ENCODE measurements at places on chromosomes 3 and 15.

DNA sequence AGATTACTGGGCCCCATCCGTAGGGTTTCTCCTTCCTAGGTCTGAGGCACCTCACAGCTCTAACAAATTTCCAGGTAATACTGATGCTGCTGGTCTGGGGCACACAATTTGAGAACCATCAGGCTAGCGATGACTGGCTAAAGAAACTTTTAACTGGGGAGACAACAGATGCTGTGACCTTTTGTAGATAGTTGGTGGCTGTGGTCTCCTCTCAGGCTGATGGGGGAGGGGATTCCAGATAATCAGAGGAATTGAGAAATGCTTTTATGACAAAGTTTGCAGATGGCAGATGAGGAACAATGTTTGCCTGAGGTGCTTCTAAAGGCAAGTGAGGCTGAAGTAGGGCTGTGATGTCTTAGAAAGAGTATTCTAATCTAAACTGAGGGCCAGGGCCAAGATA lies 13.8 kb upstream of the CCR9 start:
- DNase-seq: no peak

GRCh38 chr3:77947671-77948070 lies 907.8 kb downstream of the ROBO2 start:
- no peak for DNase-seq

GRCh38 chr15:67066041-67066958 lies 898 bp downstream of the SMAD3 start:
- no peak for DNase-seq

GRCh38 chr15:49844390-49844789 lies 223.5 kb downstream of the DTWD1 start:
- no peak for DNase-seq

DNA sequence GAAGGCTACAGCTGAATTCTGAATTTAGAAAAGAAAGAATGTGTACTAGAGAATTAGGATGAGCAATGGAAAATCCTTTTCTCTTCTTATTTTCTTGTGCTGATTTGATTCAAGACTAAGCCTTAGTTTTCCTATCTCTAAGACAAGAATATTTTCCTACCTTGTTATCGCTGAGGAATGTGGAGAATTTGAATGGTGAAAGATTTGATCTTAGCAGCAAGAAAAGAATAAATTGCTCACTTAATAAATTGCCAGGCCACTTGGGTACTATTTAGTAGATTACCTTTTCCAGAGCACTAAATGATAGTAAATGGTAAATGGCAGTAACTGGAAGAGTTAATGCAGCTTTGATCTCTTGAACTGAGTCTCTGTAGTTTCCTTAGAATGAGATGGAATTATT lies 145.7 kb upstream of the MEIS2 start:
- no peak for DNase-seq

DNA sequence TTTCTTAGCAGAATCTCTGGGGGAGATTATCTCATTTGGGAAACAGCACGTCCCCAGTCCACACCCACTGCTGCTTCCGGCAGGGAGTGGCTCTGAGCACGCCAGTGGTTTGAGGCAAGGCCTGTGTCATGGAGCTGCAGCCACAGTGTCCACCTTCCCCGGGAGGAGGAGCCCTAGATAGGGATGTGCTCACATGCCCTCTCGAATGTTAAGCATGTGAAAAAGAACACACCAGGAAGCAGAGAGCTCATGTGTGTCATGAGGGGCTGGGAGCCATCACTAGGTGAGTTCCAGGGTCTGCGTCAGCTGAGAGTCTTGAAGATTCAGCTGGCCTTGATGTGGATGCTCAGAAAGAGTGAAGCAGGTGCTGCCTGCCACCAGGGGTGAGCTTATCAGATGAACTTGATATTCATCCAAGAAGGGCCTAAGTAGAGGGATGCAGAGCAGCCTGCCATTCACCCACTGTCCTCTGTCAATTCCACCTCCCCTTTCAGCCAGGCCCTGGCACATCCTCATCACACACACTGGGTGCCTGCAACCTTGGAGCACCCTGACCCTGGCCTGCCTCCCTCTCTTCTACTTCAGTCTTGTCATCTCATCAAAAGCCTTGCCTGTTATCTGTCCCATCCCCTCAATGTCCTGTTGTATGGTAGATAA lies 16.3 kb downstream of the ITGA11 start:
- no peak for DNase-seq

GRCh38 chr3:102353148-102353547 lies 81.7 kb upstream of the ZPLD1 start:
- DNase-seq: no peak

- DNase-seq: no peak
These were observed 67.9 kb downstream of the PRICKLE2 start for GRCh38 chr3:64157150-64158035.

- DNase-seq: no peak
These were observed 88.1 kb upstream of the TGFBR2 start for GRCh38 chr3:30518181-30518864.

DNA sequence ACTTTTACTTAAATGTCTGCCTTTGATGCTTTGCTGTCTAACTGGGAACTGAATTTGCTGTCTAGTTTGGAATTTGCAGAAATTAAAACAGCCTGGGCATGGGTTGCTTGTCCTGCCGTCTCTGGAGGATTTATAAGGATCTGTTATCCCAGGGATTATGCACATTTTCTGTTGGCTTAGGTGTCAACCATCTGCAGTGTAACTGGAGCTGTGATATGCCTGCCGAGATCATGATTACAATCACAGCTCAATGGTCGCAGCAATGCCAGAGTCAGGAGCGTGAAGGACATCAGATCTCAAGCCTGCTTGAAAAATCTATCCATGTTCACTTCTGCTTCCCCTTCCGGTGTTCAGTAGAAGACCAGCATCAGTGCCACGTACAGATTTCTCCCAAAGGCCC lies 41.8 kb upstream of the SETMAR start:
- DNase-seq: no peak

DNA sequence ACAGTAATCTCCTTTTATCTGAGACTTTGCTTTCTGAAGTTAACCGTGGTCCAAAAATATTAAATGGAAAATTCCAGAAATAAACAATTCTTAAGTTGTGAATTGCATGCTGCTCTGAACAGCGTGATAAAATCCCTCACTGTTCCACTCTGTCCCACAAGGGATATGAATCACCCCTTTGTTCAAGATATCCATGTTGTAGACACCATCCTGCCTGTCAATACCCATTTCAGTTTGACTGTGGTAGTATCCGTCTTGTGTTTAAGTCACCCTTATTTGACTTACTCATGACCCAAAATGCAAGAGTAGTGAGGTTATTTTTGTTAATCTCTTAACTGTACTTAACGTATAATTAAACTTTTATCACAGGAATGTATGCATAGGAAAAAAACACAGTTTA lies 435.0 kb downstream of the SHQ1 start:
- no peak for DNase-seq

GRCh38 chr15:97747342-97747741 lies 213.2 kb upstream of the ARRDC4 start:
- no peak for DNase-seq

GRCh38 chr3:103906304-103906703 lies 1460.4 kb upstream of the ALCAM start:
- no peak for DNase-seq

GRCh38 chr15:57149196-57149595 lies 227.1 kb upstream of the CGNL1 start:
- DNase-seq: no peak

DNA sequence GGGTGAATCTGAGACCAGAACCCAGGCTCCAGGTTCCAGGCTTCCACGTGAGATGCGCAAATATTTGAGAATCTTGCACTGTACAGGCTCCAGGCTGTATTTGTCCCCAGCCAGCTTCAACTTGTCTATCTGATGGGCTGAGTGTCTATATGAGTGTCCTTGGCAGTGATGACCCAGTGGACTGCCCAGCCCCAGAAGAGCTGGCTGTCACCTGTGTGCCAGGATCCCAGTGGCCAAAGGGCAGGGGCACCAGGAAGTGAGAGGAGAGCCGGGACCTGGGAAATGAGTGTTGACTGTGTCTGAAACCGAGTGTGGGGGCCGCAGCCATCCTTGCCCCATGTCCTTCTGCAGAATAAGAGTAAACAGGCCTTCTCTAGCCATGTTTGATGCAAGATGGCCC lies 10.4 kb downstream of the FAH start:
- no peak for DNase-seq

- DNase-seq: no peak
These were observed 33.0 kb downstream of the FAM98B start for GRCh38 chr15:38486936-38487335.

- no peak for DNase-seq
These were observed 297.8 kb downstream of the SATB1 start for GRCh38 chr3:18127174-18127858.

DNA sequence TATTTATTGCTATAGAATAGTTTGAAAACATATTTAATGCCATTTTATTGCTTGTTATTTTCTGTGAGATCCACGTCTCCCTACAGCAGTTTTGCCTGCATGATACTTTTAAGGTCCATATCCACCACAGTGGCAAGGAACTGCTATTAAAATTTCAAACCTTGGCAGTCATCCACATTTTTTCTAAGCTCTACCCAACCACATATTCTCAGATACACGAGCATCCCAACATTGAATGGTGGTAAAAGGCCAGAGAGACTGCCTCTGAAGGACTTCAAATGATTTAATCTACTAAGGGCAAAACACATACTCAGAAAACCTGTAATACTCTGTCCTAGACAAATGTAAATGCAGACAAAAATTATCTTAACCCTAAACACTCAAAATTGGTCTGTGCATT lies 173.1 kb downstream of the ERC2 start:
- no peak for DNase-seq

DNA sequence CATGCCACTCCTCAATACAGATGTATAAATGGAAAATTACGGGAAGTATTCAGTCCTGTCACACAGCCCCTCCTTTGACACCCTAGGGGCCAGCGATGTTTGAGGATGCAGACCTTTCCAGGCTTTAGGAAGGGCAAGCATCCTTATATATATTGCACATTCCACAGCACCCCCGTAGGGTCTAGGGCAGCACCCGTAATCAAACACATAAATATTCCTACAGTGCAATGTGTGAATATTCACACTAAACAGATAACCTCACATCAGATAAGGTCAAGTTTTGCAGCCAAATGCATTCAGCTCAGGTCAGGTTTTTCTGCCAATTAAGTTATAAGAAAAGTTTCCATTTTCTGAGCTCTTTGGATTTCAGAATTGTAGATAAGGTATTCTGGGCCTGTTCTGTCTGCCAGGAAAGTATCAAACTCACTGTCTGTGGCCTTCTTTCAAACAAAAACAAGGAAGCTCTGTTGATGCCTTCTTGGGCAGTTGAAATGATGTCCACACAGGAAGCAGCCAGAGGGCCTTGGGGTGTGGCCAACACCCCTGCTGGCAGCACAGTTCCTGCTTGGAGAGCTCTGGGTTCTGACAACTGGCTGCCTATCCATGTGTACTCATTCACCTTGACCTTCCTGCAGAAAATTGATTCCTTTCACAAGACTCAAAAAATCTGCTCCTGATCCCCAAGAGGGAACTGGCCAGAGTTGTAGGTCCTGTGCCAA lies 427.0 kb downstream of the NTRK3 start:
- no peak for DNase-seq

- no peak for DNase-seq
These were observed 72.3 kb upstream of the BNC1 start for GRCh38 chr15:83356501-83357399.

DNA sequence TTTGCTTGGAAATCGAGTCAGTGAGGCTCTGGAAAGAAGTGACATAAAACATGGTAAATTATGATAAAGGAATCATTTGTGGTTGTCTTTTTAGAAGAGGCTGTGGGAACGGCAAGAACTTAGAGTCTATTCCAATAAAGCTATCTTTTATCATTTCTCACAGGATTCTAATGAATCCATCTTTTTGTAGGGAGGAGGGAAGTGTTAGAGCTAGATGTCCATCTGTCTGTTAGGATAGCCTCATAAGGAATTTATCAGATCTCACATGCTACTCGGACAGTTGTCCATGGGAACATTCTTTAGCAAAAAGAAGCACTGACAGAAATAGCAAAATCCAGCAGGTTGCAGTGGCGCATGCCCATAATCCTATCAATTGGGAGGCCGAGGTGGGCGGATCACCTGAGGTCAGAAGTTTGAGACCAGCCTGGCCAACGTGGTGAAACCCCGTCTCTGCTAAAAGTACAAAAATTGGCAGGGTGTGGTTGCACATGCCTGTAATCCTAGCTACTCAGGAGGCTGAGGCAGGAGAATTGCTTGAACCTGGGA lies 37.0 kb downstream of the STARD9 start:
- no peak for DNase-seq

DNA sequence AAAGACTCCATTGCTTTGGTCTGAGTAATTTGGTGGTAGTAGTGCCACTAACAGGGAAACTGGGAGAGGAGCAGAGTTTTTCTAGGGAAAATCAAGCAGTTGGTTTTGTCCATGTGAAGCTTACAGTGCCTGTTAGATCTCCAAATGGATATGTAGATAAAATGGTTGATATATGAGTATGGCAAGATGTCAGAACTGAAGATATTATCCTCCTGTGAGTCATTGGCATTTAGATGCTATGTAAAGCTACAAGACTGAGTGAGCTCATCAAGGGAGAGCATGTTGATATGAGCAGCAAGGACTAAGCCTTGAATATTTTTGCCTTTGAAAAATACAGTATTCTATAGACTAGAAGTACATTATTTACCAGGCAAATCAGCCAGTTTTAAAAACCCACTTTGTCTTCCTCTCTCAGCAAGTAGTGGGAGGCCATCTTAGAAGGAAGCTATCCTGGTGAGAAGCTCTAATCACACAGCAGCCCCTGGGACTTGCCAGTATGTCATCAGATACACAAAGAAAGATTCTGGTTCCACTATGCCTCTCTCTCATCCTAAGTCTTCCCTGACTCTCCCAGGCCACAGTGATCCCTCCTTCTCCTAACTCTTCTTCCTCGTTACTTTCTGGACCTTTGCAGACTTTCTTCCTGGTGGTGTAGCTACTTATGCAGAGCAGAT lies 77.4 kb upstream of the ANKRD28 start:
- no peak for DNase-seq

- no peak for DNase-seq
These were observed 5.6 kb downstream of the RPS27L start for GRCh38 chr15:63151665-63152064.

- DNase-seq: no peak
These were observed 158.2 kb downstream of the ZNF385D start for GRCh38 chr3:21592828-21593227.

DNA sequence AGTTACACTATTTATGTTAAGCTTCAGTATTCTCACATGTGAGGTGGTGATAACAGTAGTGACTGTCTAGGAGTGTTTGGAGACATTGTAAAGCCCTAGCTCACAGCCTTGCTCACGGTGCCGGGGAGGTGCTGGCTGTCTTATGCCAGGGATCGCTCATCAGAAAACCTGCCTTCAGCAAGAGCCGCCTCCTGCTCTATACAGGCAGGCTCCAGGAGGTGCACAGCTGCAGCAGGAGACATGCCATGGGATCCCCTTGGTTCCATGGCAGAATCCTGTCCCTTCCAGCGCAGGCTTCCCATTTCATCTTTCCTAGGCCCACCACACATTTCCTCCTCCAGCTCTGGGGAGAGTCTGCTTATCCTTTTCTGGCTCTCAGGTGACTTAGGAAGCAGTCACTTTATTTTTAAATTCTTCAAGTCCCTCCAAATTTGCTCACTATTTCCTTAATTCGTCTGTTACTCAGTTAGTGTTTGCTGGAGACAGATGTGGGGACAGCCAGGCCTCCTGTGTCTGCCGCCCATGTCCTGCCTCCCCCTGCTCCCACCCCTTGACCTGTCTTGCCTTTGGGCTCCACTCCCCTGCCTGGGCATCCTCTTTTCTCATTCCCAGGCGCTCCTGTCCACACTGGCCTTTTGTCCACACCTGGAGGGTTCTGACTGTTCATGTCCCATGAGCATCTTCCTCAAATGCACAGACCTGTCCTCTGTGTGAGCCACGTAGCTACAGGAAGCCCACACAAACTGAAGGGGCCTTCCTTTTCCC lies 31.7 kb downstream of the SLCO2A1 start:
- no peak for DNase-seq

GRCh38 chr3:43432462-43432861 lies 146.1 kb downstream of the SNRK start:
- no peak for DNase-seq

All from stimulated activated CD4-positive, alpha-beta T cell treated with anti-CD3 and anti-CD28 coated beads, TNF-alpha, amount 100 ng/mL, for 24 hours (primary cell).